ENCODE measurements at places on chromosomes 3 and 15.
A peak's percentile ranks its signal among the peaks of the same experiment; 100 is the strongest.

- no peak for DNase-seq
These were observed 18.7 kb upstream of the HES1 start for GRCh38 chr3:194117104-194117845.

DNA sequence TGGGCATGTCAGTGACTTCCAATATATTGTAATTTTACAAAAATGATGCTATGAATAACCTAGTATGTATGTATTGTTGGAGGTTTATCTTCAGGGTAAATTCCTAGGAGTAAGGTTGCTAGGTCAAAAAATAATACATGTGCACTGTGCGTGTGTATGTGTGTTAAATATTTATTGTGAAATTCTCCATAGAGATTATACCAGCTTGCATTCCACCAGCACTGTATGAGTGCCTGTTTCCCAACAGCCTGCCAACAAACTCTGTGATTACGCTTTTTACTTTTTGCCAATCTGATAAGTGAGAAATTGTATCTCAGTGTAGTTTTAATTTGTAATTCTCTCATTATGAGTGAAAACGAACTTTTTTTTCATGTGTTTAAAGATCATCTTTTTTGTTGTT is 12.6 kb upstream of the IGF2BP2 start:
- no peak for DNase-seq

GRCh38 chr3:136544532-136544931 is 207.6 kb downstream of the STAG1 start:
- no peak for DNase-seq

DNA sequence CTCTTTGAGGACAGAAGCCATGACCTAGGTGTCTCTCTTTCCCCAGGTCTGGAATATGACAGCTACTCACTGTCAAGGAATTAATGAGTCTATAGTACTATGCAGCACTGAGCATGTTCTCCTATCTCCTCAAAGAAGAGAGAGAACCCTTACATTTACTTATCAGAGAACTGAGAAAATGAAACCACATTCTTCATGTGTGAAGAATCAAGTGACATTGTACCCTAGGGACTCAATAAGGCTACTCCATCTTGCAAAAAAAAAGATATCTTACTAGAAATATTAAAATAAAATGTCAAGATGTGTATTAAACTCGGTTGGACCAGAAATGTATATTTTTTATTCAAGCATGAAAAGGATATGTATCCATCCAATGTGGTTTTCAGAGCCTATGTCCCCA is 133.2 kb upstream of the COL8A1 start:
- no peak for DNase-seq

DNA sequence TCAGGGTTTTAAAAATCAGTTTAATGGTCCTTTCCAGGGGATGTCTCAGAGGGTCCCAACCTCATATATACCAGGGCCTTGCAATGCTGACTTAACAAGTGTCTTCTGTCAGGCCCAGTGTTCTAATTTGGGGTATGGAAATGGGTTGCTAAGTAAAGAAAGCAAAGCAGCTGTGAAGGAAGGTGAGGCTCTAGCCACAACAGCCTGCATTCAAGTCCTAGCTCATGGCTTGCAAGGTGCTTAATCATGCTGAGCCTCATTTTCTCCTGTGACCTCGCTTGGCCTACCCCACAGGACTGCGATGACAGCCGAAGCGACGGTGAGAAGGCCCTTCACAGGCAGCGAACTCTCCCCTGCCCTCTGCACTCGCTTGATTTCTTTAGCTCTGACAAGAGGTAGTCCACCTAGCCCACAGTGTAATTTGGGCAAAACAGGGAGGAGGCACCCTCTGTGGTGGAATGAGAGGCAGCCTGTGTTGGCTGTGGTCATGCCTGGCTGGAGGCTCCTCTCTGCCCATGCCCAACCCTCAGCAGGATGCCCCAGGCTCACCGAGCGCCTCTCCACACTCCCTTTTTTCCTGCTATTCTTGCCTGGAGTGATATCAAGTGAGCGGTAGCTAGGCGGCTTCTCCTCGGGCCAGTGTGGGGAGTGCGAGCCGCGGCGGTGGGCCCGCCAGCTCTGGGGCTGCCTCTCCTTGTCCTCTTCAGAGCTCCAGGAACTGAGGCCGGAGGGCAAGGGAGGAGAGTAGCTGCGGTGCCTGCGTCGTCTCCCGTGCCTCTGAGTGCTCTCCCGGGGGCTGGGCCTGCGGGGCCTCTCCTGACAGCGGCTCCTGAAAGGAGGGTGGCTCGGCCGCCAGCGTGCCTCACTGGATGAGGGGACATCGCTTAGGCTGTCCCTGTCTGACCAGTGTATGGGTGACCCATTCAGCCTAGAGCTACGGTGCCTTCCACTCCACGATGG is 29.2 kb downstream of the ILDR1 start:
- no peak for DNase-seq

- DNase-seq: no peak
These were observed 109.5 kb downstream of the VGLL4 start for GRCh38 chr3:11534011-11534792.

- DNase-seq: no peak
These were observed 463.6 kb downstream of the SHQ1 start for GRCh38 chr3:72384602-72385001.

GRCh38 chr3:159650726-159651125 is 337.9 kb upstream of the IL12A start:
- no peak for DNase-seq

DNA sequence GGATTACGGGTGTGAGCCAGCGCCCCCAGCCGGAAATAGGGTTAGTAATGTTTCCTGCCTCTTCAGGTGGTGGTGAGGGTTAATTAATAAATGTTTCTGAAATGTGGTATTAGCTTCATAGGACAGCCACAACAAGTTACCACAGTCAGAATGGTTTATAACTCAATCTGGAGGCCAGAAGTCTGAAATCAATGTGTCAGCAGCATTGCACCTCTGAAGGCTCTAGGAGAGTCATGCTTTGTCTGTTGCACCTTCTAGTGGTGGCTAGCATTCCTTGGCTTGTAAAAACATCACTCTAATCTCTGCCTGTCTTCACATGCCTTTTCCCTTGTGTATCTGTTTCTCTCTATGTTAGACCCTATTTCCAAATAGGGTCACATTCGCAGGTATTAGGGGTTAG is 7.8 kb upstream of the RPSA start:
- DNase-seq: no peak

- DNase-seq: no peak
These were observed 166.6 kb downstream of the TPRG1 start for GRCh38 chr3:189338366-189338765.

DNA sequence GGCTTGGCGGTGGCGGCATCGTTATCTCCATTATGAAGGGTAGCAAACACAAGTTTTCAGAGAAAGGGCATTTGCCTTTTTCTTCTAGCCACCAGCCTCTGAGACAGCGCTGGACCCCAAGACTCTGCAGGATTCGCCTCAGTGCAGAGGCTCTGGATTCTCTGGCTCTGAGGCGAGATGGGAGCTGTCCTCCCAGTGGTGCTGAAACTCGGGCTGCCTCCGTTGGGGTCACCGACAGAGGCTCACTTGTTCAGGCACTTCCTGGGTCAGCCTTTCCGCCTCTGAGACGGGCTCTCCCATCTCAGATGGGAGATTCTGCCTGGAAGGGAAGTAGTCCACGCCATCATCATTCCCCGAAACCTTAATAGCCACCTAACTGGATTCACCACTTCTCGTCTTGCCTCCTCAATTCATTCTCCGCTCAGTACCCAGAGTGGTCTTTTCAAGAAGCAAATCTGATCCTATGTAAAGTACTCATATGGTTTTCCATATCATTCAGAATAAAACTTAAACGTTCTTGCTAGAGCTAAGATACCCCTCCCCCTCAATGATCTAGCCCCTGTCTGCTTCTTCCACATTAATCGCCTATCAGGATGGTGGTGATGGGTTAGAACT is 76.9 kb downstream of the RHCG start:
- DNase-seq: peak; percentile 70

- DNase-seq: no peak
These were observed 61.5 kb upstream of the FGD5 start for GRCh38 chr3:14757153-14757700.

Data from activated CD8-positive, alpha-beta memory T cell treated with anti-CD3 and anti-CD28 coated beads, Interleukin-2, amount 10 ng/mL, durations not matched to agents 7 days and 5 days (primary cell).